ENCODE measurements at places on chromosomes 7 and 10.

- no peak for DNase-seq
Observed at GRCh38 chr10:16947069-16947468, 129.8 kb upstream of the RSU1 start.

DNA sequence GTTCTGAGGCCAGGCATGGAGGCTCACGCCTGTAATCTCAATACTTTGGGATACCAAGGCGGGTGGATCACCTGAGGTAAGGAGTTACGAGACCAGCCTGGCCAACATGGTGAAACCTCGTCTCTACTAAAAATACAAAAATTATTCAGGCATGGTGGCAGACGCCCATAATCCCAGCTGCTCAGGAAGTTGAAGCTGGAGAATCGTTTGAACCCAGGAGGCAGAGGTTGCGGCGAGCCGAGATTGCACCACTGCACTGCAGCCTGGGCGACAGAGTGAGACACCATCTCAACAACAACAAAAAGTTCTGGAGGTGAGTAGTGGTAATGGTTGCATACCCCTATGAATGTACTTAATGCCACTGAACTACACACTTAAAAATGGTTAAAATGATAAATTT lies 60.3 kb upstream of the SP4 start:
- DNase-seq = no peak

GRCh38 chr10:75857896-75858295 lies 426.5 kb downstream of the LRMDA start:
- DNase-seq = no peak

- DNase-seq = no peak
Observed at GRCh38 chr7:133299676-133300075, 46.8 kb downstream of the EXOC4 start.

GRCh38 chr7:29282819-29283414 lies 88.3 kb downstream of the CHN2 start:
- DNase-seq = no peak

- no peak for DNase-seq
Observed at GRCh38 chr10:70830164-70830563, 14.4 kb downstream of the SGPL1 start.
